NCI-H1436 treated with DMSO at 0.1 percent for 48 hours (cell line): ENCODE measurements at places on chromosomes 6 and 20.

GRCh38 chr6:127446356-127446755 is 12.8 kb downstream of the KIAA0408 start:
- no peak for DNase-seq

DNA sequence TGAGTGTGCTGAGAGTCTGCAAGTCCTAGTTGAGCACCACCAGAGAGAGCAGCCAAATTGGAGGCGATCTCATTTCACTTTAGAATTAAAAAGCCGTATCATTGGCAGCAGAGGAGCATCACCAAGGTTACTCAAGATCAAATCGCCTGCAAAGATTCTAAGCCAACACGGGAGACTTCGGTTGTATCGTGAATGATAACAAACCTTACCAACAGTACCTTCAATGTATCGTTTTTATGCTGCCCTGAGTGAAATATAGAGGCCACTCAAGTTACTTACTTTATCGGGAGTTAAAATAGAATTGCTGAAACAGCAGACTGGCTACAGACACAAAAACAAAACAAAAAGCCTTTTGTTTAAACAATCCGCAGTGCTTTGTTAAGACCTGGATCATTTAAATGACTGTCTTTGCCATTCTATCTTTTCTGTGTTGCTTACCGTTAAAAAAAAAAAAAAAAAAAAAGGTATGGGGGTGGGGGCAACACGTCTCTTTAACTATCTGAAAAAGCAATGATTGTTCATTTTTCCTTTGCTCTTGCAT is 14.2 kb downstream of the NHSL1 start:
- peak; percentile 12 for DNase-seq

GRCh38 chr20:57743450-57744095 is 33.8 kb upstream of the PMEPA1 start:
- no peak for DNase-seq

DNA sequence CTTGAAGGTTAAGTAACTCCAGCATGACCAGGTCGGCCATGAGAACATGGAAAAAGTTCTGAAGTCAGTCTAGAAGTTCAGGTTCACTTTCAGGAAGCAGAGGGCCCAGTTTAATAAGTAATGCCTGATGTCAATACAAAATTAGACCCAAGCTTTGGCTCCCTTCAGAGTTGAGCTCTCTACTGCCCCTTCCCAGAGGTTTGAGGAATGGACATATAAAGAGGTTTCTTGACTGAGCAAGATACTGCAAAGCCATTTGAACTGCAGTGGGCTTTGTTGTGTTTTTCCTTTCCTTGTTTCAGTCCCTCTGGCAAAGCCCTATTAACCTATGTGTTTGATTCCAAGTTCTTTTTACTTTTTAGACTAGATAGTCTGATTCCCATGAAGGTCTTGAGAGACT is 97.8 kb upstream of the PREP start:
- DNase-seq = no peak

DNA sequence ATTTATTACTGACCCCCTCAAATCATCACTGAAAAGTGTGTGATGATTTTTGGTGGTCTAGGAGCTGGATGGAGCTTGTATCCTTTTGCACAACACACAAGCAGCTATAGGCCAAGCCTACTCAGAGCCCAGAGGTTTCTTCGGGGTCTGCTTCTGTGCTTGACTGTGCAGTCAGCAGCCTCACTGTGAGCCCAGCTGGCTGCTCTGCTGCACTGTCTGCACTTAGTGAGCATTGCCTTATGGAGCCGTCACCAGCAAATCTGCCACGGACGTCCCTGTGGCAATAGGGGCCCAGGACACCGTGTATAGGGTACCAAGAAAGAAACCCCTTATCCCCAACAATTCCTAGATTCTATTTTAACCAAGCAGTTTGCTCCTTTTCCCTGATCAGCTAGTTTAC is 38.6 kb upstream of the GMPR start:
- DNase-seq = no peak
